Kidney (tissue), 22 donors: ENCODE measurements at places on chromosomes 6 and 20. TPM values are rescaled to one million over a fixed set of nuclear protein-coding genes. Genes with fewer than 3 reads are reported as not detected.

The MLIP gene
- 2.4 TPM for total RNA-seq

The ENPP3 gene
- total RNA-seq: 2.0 TPM

The VSX1 gene
- 0.41 TPM for total RNA-seq

The SPATA25 gene
- 6.7 TPM for total RNA-seq

DNA sequence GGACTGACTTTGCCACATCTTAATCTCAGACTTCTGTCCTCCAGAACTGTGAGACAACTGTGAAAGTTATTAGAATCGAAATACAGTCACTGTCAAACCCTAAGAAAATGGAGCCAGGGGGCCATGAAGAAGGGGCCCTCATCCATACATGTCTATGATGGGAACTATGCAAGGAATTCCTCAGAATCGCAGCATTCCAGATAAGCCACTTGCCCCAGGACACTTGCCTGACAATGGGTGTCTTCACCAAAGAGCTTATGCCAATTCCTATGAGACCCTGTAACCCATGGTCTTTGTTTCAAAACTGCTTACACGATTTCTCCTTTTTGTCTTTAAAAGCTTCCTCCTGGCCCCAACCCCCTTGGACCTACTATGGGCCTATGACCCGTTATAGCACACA, 90.4 kb upstream of the FOXP4 start:
- DNase-seq: no peak

- no peak for DNase-seq
These were observed 12.7 kb upstream of the ARFGEF2 start for GRCh38 chr20:48908656-48909319.

GRCh38 chr6:16179970-16180431, 51.1 kb downstream of the MYLIP start:
- DNase-seq: no peak

DNA sequence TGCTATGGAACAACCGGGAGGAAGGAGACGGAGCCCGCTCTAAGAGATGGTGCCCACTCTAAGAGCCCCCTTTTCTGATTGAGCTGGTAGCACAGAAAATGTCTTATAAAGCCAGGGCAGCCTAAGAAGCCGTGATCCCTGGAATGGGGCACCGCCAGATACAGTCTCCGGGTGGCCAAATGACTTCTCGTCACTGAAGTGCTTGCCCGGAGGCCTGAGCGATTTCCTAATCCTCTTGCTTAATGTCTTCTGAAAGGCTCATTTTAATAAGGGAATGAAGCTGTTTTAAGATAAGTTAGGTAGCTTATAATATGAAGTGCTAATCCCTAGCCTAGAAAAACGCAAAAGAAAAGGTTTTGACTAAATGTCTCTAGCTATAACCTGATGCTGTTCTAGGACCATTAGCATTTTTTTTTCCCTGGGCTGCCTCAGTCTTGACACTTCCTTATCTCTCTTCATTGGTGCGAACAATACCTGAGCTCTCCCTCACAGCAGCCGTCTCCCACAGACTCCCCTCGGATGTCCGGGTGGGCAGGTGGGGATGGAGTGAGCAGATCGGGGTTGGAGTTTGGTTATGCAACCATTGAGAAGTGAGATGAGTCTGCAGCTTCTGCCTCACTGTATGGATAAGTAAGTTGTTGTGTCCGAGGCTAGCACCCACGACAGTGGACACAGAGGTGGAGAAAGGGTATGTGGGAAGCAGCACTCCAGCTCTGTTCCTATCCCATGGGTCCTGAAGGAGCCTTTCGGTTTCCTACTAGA, 559.4 kb upstream of the AGPAT4 start:
- DNase-seq: no peak

GRCh38 chr6:53830366-53830765, 35.6 kb downstream of the LRRC1 start:
- no peak for DNase-seq

DNA sequence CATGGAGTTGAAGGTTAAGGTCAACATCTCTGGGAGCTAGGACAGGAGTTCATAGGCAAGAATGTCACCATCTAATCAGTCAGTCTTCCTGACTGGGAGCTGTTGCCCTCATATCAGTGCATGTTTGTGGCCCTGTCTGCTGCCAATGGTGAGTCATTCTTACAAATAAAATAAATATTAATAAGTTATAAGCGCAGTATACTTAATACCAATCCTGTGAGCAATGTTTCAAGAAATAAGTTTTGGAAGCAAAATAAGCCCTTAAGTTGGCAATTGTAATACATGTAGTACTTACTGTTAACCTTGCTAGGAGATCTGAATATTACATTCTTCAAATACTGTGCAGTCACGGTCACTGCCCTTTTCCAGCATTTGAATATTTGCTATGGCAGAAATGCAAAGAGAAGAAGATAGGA, 20.2 kb upstream of the MDGA1 start:
- no peak for DNase-seq

- peak; percentile 8 for DNase-seq
These were observed 7.9 kb downstream of the EXOC2 start for GRCh38 chr6:684831-685636.

DNA sequence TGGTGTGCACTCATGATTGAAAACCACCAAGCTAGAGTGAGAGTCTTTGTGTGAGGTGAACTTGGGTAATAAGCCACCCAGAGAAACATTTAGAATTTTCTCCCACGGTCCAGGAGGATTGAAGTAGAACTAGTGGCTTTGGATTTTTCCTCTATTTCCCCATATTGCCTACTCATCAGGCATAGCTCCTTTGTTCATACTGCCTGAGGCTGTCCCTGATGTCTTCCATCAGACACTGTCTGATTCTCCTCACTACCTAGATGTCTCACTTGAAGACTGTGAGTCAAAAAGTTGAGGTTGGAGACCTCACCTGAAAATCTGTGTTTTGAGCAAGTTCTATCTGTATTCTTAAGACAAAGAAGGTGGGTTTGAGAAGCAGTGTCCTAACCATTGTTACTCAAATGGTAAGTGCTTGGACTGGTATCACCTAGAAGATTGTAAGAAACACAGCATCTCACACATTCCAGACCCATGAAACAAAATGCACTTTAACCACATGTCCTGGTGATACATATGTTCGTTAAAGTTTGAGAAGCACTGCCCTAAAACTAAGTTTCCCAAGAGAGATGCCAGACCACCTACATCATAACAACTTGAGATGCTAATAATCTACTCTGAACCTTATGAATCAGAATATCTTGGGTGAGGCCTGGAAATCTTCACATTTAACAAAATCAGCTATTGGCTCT, 523.4 kb upstream of the BTBD3 start:
- DNase-seq: no peak

GRCh38 chr6:2949121-2949520, 22.2 kb downstream of the SERPINB6 start:
- no peak for DNase-seq

GRCh38 chr6:13357551-13358075, 29.3 kb upstream of the TBC1D7 start:
- no peak for DNase-seq

DNA sequence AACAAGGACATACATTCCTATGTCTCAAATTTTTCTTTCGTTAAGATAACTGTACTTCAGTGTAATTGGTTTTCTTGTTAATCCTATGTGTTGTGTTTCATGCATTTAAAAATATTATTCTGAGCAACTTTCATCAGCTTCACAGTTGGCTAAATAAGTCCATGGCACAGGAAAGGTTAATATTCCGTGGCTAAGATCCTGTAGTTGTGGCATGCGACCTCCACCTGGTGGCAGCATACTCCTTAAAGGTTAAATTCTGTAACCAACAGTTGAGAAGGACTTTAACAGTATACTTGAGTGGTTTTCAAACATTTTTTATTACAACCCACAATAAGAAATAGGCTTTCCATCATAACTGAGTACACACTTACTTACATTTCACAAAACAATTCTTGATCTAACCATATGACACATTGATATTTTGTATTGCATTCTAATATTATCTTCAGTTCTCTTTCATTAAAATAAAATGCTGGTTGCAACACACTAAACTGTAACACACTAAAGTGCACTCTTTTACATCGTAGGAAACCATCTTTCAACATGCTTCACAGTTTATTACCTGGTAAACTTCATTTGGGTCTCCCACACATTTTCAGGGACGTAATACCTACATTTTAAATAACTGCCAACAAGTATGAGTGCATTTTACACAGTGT, 118.3 kb downstream of the SLX4IP start:
- peak; percentile 66 for DNase-seq

DNA sequence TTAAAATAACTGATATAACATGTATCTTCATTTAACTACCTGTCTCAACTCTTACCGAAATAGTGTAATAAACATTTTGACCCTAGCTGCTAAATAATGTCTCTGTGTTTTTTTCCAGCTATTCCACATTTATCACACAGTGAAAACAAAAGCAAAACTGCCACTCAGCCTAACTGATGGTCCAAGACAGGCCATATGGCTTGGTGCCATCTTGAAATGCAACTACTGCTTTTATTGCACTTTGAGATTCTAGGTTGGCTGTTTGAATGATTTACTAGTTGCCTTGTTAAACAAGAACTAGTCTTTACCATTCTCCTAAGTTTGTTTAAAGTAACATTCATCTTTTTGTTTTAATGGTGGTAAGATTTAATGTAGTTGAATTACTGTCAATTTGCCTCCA, 739.8 kb downstream of the TFAP2A start:
- DNase-seq: no peak

- no peak for DNase-seq
These were observed 51.5 kb downstream of the PREX1 start for GRCh38 chr20:48776306-48776705.
